Lung microvascular endothelial cell (primary cell): ENCODE measurements at places on chromosomes 5 and 9.

DNA sequence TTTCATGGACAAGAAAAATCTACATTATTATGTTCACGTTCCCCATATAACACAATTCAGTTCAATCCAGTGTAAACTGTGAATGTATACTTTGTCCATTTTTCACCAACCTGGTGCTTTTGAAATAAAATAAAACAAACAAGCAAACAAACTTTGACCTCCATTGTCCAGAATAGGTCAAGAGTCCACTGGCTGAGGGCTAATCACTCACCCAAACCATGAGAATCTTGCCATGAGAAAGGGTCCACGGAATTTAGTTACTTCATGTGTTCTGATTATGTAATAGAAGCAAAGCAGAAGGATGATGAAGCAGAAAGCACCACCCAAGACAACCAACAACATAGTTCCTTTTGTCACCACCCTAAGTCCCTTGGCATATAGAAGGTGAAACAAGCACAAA is 28.7 kb downstream of the DIAPH1 start:
- DNase-seq, result no peak

DNA sequence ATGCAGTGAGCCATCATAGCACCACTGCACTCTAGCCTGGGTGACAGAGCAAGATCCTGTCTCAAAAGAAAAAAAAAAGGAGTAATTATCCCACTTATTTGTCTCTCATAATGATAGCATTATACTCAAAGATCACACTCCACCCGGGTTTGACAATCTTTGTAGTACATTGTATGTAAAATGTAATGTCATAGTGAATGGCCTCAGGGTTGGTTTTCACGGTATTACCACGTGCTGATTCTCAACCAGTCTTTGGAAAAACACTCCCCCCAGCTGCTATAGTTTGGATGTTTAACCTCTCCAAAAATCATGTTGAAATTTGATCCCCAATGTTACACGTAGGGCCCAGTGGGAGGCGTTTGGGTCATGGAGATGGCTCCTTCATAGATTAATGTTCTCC is 402.4 kb upstream of the GRAMD2B start:
- no peak for DNase-seq

- peak; percentile 97 for DNase-seq
Measured at GRCh38 chr9:91060520-91061343, 259.1 kb downstream of the SYK start.

- no peak for DNase-seq
Measured at GRCh38 chr5:178434016-178434761, 156.0 kb downstream of the COL23A1 start.

DNA sequence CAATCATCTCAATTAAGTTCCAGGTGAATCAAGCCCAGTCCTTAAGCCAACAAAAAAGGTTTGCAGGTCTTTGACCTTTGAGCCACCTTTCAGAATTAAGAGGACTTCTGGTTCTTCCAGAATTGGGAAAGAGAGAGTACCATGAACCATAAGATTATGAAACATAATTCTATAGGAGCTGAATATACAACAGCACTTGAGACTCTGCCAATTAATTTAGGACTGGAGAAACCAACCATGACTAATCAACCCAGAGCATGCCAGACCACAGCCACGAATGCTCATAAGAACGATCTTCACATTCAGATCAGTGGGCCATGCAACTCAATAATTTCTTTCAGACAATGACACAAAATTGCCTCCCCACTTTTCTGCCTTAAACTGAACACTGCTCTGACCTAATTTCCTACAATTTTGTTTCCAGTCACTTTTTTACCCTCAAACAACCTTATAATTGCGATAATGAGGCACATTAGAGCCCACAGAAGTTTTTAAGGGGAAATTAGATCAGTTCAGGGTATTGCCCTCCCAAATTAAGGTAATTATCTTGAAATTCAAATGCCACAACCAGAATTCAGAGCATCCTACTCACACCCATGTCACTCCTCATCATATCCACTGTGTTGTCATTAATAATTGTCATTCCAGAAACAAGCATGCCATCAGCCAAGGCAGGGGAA is 213.4 kb downstream of the ATPSCKMT start:
- DNase-seq, result no peak
